ENCODE measurements at places on chromosomes 12 and 14.
A peak's percentile ranks its signal among the peaks of the same experiment; 100 is the strongest.

GRCh38 chr14:22565391-22565945 is 23.6 kb downstream of the DAD1 start:
- DNase-seq, result peak; percentile 43

DNA sequence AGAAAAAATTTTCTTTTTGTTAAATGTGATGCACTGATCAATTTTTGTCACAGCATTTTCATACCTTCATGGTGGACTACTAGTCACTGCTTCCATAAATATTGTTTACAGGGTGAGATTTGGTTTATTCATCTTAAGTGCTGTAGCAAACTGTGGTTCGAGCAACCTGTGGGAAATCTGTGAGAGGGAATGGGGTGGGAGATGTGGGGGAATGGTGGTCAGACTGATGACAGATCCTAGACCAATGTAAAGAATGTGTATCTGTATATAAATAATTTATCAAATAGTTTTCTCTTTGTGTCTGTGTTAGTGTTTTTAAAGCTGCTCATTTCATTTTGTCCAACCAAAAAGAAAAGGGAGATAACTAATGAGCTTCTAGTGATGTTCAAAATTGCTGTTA is 26.7 kb downstream of the CSRP2 start:
- no peak for DNase-seq

DNA sequence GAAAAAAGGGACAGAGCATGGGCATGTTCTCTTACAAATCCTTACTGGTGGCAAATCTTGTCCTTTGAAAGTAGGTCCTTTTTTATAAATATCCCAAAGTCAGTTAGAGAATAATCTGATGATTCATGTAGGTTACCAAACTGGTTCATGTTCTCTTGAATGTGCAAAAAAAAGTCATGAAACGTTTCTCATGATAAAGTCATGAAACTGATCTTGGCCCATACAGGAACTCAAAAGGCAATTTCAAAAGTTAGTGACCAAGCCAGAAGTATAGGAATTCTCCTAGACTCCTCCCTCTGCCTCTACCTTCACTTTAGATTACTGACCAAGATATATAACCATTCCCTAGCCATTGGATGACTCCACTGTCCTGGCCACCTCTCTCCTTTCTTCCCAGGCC is 27.3 kb upstream of the SPTSSA start:
- DNase-seq, result no peak

DNA sequence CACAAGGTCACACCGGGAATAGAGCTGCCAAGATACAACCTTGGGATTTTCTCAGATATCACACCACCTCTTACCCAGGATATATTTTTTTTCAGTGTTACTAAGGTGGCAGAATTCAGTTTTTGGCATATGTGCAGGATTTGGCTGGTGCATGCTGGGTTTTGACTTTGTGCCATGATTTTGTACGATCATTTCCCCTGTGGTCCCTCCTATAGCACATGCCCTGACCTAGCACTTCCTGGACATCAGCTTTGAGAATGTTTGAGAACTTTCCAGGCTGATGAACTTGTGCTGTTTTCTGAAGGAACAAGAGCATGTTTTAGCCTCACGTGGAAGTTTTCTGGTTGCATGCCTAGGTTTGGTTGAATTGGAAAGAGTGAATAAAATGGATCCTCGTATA is 11.0 kb upstream of the TBPL2 start:
- no peak for DNase-seq

DNA sequence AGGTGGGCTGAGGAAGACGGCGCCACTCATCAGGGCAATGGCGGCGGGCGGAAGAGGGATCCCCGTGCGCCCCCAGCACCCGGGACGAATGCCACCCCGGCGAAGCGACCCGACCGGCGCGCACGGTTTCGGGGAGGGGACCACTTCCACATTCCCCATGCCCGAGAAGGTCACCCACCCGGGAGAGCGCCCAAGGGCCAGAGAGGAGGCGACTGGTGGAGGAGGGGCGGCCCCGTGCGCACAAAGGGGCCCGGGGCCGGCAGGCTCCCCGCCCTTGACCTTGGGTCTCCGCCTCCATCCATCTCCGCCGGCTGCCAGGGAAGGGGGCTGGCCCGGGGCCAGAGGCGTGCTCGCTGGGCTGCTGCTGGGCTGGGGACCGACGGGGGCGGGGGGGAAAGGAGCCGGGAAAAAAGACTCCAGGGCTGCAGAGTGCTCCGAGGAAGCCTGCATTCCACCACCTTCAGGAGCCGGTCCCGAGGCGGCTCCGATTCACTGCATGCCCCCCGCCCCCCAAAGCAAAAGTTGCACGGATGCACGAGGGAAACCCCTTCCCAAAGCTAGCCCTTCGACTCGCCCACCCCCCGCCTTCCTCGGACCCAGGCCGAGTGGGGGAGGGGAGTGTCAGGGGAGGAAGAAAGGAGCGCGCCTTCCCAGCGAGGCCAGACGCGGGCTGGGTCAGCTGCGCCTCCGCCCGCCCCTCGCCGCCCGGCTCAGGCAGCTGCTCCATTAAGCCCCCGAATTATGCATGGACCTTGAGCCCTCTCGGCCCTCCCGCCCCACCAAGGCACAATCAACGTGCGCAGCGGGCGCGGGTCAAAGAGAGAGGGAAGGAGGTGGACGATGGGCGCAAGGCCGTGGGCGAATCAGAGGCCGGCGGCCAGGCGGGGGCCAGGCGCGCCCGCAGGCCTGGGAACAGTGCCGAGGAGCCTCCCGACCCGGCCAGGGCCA is 26.2 kb downstream of the BCL11B start:
- no peak for DNase-seq

GRCh38 chr12:76489737-76490136 is 69.8 kb downstream of the OSBPL8 start:
- DNase-seq, result no peak

DNA sequence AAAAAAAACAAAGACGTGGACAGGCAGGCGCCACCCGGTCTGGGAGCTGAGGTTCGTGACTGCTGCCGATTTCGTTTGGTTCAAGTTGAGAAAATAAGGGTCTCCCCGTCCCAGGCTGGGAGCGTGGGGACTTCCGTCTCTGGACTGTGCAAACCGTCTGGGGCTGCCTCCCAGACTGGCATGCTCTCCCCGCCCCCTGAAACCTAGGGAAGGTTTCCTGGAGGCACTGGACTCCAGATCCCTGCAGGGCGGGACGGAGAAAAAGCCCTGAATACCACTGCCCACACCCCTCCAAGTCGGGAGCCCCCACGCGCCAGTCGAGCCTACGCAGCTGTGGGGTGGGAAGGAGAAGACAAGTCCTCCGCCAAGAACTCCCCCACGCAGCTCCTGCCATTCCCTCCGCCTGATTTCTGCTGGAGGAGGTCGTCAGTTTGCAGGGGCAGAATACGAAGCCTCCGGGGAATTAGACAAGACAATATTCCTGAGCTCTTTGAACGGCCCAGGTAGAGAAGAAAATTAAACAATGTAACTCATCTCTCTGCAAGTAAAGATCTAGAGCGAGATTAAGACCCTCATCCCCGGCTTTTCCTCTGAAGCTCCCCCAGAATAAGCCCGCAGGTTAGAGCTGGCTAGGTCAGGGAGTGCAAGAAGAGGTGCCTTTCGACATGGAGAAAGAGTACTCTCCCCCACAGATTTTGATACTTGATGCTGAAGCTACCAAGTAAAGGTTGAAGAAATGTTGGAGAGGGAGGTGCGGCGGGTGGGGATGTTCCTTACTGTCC is 10.4 kb upstream of the HOXC13 start:
- no peak for DNase-seq

- DNase-seq, result no peak
Observed at GRCh38 chr14:73280903-73281302, 43.6 kb downstream of the PAPLN start.

GRCh38 chr12:65125247-65125646 is 4.1 kb upstream of the WIF1 start:
- no peak for DNase-seq

DNA sequence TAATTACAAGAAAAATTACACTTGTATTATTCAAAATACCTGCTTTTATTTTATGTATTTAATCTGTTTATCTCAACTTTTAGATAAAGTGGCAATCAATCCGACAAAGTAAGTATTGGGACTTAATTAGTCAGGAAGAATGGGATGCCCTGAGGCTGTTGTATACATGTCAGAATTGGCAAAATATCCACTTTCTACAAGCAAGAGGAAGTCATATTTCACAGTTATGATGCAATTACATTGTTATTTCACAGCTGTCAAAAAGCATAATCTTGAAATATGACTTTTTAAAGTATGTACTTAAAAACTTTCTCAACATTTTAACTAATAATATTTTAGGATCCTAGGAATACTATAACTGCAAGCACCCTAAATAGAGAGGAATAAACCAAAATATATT is 357.1 kb upstream of the MGAT4C start:
- no peak for DNase-seq

DNA sequence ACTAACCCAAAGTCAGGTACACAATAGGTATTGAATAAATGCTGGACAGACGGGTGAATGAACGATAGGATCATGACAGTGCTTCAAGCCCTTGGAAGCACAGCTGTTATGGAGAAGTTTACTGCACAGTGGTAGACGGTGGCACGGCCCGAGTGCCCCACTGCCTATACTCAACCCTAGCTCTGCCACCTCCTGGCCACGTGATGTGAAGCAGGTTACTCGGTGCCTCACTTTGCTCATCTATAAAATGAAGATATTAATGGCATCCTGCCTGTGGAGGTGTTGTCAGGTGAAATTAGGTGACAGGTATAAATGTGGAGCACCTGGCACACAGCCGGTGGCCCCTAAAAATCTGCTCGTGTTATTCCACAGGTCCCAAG is 5.8 kb downstream of the ASB2 start:
- DNase-seq, result peak; percentile 75

DNA sequence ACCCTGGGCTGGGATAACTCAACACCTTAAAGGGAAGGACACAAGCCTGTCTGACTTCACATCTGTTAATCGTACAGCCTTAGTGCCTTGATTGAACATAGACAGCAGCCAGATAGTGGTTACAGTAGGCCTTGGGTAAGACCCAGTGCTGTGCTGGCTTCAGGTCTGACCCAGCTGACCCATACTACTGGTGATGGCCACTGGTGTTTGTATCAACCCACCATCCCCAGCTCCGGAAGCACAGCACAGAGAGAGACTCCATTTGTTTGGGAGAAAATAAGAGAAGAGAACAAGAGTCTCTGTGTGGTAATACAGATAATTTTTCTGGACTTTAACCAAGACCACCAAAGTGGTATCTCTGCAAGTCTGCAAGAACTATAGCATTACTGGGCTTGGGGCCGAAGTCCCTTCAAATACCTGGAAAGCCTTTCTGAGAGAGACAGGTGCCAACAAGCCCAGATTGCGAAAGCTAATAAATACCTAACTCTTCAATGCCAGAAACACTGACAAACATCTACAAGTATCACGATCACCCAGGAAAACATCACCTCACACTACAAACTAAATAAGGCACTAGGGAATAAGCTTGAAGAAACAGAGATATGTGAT is 330.1 kb upstream of the GARIN2 start:
- DNase-seq, result no peak

- DNase-seq, result no peak
Observed at GRCh38 chr12:40351976-40352375, 127.2 kb downstream of the LRRK2 start.

DNA sequence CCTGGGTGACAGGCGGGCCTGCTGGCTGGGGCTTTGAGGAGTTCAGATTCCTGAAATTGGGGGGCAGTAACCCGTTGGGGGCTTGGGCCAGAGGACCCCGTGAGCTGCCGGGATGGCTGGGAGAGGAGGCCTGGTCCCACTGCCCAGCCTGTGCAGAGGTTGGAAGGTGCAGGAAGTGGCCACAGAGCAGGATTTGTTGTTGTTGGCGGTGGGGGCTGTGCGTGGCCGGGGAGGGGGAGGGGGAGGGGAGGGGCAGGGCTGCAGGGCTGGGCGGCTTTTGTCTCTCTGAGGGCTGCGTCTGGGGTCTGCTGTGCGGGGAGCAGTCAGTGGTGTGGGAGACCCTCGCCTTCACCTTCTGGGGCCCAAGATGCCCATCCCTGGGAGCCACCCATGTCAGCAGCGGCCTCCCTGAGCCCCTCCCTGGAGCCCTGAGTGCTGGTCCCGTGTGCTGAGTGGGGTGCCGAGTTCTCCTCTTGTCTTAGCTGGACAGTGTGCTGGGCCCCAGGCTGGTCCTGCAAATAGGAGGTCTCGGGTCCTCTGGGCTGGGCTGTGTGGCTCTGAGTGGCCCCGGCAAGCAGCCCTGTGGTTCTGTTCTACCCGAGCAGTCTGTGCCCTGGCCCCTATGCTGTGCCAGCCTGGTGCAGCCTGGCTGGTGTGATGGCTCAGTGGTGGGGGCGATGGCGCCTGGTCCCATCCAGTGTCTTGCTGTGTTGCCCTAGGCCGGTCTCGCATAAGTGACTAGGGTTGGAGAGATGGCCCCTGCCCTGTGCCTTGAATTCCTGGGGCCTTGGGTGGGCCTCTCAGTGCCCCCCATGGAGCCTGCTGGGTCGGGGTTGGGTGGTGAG is 10.3 kb downstream of the KIF26A start:
- no peak for DNase-seq

GRCh38 chr12:51127050-51127729 is 43.8 kb upstream of the CSRNP2 start:
- DNase-seq, result no peak

DNA sequence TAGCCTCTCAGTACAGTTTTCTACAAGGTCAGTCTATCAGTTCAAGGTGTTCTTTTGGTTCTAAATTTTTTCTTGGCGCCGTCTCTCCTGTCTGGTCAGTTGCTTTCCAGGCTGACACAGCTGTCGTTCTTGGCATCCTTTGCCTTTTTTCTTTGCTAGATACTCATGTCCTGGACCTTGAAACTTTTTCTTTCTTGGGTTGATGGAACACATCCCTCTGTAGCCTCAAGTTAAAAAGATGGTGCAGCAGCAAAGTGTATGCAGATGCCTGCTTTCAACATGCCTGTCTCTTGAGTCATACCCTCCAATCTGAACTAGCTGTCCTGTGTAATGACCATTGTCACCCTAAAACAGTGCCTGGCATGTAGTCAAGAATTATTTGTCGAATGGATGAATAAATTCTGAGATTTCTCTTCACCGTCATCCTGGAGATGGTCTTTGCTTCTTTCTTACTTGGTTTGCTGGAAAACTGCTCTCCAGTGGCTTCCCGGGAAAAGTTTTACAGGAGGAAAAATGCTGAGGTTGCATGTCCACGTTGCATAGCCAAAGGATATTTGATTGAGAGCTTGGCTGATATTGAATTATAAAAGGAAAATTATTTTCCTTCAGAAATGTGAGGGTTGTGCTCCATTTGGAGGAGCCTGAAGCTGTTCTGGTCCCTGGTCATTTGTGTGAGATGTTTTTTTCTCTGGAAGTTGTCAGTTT is 4.6 kb downstream of the NYNRIN start:
- no peak for DNase-seq

DNA sequence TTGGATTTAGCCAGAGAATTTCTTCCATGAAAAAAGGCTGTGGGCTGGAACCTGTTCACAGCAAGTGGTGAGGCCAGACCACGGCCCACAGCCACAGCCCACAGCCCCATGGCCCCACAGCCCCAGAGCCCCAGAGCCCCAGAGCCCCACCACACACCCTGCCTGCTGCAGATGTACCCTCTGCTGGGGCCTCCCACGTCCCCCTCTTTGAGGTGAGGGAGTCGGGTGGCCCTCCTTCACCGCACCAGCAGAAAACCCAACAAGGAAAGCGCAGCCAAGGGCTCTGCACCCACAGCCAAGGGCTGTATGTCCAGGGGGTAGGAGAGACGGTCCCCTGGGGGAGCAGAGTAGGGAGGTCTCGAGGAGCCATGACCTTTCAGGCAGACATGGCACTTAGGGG is 327.5 kb upstream of the DIO3 start:
- no peak for DNase-seq

GRCh38 chr14:21768116-21768874 is 94.7 kb upstream of the OR4E1 start:
- DNase-seq, result peak; percentile 60

- no peak for DNase-seq
Observed at GRCh38 chr14:53842938-53843337, 113.7 kb downstream of the BMP4 start.
